ENCODE measurements at places on chromosomes 16 and 17. TPM values are rescaled to one million over a fixed set of nuclear protein-coding genes. Genes with fewer than 3 reads are reported as not detected.

Gene ODAD4
- total RNA-seq = 2.9 TPM

Gene PRCD
- 9.8 TPM for total RNA-seq

Gene TRPV2
- total RNA-seq = 26.3 TPM

Gene PROCA1
- 7.6 TPM for total RNA-seq

Gene PRSS8
- total RNA-seq = not detected

Gene STX1B
- total RNA-seq = 2.1 TPM

Gene MLST8
- 21.8 TPM for total RNA-seq

Gene TMEM235
- not detected for total RNA-seq

Gene ARL2BP
- total RNA-seq = 38.5 TPM

Gene PYCARD
- 20.3 TPM for total RNA-seq

Gene ADAD2
- total RNA-seq = not detected

Gene TMED6
- not detected for total RNA-seq

Gene TUBB3
- total RNA-seq = 2.0 TPM

GRCh38 chr16:68643847-68644246 is 1.3 kb upstream of the CDH3 start:
- DNase-seq = no peak

DNA sequence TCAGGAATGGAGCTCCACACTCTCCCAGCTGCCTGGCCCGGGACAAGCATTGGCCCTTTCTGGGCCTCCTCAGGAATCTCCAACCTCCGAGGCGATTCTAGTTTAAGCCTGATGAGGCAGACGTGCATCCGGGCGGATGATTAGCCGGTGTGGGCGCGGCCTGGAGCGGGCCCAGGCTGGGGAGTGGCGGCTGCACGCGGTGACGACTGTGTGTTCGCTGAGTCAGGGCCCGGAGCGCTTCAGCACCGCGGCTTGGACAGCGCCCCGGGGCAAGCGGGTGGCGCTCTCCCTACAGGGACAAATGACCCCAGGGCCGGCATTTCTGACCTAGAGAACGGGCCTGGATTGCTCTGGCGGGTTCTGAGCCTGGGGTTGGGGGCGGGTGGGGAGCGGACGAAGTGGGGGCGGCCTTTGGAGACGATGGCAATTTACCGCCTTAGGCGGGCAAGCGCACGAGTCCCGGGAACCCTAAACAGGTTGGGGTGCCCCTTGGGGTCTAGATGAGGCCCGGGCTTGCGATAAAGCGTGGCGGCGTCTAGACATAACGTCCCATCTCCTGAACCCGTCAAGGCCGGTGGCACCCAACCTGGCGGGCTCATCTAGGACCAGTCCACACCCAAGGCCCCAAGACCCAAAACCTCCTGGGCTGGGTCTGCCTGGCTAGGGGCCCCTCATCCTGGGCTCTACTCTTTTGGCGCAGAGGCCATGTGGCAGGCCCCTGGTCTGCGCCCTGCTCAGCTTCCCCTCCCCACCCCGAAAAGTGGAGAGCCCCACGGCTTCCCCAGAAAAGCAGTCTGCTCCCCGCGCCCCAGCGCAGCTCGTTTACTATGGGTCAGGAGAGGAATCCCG is 22.3 kb upstream of the ZNHIT3 start:
- DNase-seq = no peak

GRCh38 chr17:66337866-66338485 is 35.6 kb downstream of the PRKCA start:
- no peak for DNase-seq

DNA sequence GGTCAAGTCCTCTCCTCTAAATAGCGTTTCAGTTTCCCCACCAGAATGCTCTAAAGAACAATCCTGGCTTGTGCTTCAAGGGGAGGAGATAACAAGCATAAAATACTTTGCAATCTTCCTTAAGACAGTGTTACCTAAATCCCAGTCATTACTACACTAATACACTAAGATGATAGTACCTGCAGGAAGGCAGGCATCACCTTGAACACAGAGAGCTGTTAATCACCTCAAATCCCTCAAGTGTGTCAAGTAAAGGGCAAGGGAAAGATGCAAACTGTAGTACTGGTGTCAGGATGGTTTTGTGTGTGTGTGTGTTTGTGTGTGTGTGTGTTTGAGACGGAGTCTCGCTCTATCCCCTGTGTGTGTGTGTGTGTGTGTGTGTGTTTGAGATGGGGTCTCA is 36.8 kb downstream of the NACA2 start:
- no peak for DNase-seq

- DNase-seq = no peak
Measured at GRCh38 chr17:75524269-75524969, 1.1 kb upstream of the LLGL2 start.

DNA sequence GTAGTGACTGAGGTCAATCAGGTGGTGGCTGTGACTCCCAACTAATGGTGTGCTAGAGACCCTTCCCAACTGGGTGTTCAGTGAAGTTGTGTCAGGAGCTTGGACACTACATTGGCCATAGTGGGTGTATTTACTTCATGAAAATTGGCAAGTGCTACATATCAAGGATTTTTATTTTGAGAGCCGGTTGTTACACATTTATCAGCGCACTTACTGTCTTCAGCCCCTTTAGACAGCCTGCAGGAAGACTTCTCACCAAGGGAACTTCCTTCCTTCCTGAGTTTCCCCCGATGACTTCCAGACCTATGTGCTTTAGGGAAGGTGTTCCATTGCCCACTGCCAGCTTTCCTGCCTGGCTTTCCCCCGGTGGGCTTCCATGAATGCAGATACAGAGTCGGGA is 261.2 kb downstream of the CBLN1 start:
- DNase-seq = no peak

DNA sequence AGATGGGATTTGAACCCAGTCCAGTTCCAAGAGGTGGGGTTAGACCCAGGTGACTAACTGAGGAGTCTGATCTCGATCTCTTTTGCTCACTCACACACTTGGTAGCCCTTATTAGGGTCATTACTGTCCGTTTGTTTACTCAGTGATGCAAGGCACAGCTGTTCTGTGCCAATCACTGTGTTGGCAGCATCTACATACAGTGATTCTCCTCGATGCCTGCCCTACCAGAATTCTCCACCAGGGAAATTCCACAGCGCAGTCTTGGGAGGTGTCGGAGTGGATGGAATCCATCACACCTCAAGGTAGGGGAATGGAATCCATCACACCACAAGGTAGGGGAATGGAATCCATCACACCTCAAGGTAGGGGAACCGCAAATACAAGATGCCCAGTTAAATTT is 279.6 kb downstream of the MAF start:
- no peak for DNase-seq

DNA sequence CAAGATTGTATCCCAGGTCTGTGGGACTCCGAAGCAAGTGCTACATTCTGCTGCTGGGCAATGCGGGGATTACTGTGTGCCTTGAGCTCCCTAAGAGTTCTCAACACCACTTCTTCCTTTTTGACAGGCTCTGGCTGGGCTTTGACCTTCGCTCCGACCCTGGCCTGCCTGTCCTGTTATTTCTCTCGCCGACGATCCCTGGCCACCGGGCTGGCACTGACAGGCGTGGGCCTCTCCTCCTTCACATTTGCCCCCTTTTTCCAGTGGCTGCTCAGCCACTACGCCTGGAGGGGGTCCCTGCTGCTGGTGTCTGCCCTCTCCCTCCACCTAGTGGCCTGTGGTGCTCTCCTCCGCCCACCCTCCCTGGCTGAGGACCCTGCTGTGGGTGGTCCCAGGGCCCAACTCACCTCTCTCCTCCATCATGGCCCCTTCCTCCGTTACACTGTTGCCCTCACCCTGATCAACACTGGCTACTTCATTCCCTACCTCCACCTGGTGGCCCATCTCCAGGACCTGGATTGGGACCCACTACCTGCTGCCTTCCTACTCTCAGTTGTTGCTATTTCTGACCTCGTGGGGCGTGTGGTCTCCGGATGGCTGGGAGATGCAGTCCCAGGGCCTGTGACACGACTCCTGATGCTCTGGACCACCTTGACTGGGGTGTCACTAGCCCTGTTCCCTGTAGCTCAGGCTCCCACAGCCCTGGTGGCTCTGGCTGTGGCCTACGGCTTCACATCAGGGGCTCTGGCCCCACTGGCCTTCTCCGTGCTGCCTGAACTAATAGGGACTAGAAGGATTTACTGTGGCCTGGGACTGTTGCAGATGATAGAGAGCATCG is 2.4 kb downstream of the SLC16A13 start:
- no peak for DNase-seq

DNA sequence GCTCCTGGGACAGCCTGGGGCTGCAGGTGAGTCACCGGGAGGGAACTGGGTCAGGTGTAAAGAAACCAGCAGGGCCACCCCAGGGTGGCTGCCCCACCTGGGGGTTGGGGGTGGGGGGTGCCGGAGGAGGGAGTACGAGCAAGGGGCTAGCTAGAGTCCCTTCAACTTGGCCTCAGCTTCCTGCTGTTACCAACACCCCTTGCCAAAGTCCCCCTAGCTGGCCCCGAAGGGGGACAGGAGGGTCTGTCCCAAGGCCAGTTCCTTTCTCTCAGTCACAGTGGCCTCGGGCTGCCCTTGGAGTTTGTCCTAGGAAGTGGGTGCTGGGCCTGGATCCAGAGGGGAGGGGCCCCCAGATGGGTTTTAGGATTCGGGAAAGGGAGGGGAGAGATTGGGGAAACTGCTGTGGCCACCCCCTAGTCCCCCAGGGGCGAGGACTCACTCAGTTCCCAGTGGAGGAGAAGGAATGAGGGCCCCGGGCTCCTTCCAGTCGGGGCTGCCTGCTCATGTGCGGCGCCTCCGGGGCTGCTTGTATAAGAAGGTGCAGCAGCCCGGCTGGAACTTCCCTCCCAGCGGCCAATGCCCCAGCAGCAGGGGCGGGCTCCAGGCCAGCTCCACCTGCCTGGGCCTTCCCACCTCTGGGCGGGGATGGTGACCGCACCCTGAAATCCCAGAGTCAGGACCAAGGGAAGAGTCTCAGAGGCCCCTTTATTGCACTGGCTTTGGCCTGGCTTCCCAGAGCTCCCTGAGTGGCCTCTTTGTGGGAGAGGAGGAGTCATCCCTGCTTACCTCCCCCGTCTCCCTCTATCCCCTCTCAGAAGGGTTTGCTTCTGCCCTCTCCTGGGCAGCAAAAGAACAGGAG is 7.3 kb downstream of the ARHGAP27 start:
- DNase-seq = no peak

- no peak for DNase-seq
Measured at GRCh38 chr16:79469999-79470398, 130.5 kb downstream of the MAF start.

- DNase-seq = no peak
Measured at GRCh38 chr16:3347586-3347985, 8.1 kb upstream of the OR2C1 start.

DNA sequence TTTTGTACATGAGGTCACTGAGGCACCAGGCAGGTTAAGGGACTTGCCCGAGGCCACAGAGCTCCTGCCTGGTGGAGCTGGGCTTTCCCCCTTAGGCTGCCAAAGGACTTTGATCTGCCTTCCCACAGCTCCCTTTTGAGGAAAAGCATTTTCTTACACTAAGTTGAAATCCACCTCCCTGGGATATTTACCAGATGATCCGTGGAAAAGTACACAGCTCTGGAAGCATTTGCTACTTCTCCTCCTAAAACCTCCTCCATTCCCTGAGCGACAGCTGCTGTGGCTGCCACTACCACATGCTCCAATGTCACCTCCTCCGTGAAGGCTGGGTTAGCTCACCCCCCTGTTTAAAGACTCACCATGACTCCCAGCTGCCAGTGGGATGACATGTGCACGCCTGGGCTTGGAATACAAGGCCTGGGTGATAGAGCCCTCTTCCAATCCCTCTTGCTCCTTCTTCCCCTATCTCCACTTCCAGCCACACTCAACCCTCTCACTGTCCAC is 1.2 kb upstream of the MPRIP start:
- no peak for DNase-seq

GRCh38 chr17:2369551-2370210 is 31.2 kb downstream of the MNT start:
- no peak for DNase-seq

GRCh38 chr16:57092786-57093411 is 516 bp downstream of the CPNE2 start:
- peak; percentile 77 for DNase-seq

GRCh38 chr17:66636111-66636510 is 198.8 kb upstream of the CACNG5 start:
- no peak for DNase-seq

DNA sequence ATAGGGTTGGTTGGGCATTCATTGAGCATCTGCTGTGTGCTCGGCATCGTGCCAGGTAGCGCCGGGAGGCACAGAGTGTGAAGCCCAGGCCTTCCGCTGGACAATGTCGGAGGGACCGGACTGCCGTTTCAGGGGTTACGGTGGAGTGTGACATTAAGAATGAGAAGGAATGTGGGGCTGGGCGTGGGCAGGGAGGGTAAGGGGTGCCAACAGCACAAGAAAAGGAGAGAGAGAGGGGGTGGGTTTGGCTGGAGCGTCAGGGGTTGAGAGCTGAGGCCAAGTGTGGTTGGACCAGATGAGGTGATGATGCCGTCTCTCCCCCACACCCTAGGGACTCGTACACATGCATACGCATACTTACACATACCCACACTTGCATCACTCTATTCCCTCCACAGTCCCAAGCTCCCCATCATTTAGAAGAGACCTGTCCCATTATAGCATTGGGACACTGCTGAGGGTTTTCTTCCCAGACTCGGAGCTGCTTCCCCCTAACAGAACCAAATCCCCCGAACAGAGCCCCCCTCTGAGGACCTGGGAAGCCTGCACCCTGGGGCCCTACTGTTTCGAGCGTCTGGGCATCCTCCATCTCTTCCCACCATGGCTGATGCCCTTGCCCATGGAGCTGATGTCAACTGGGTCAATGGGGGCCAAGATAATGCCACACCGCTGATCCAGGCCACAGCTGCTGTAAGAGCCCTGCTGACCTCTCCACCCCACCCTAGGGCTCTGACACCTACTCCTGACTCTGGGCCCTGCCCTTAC is 3.3 kb upstream of the KCTD11 start:
- DNase-seq = no peak

GRCh38 chr17:58280480-58281217 is at the start of gene MPO:
TSS of gene MPO (minus strand) at chr17:58280935. CDS start at chr17:58280758, 177 bp downstream.
- no peak for DNase-seq

DNA sequence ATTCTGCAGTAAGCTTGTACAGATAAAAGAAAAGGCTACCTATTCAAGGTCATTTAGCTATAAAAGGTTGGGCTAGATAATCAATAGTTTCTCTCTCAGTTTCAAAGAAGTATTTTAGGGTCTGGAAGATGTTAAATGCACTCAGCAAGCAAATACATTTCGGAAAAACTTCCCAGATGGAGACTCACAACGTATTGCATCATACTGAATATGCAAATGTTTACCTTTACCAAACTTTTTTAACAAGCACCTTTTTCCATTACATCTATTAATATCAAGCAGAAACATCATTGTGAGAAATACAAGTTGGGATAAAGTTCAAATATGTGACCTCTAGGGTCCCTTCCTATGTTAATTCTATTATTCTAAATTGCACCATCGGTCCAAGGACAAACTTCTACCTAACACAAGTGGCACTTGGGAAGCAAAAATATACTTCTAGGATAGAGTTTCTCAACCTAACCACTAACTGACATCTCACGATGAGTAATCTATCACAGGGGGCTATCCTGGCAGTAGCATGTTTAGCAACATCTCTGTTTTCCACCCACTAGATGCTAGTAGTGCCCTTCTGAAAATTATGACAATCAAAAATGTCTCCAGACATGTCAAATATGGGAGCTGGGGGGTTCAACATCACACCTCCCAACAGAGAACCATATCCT is 14.5 kb downstream of the KANSL1 start:
- DNase-seq = no peak

Data from sciatic nerve (tissue), 2 donors.